ENCODE measurements at places on chromosomes 11 and 22.

DNA sequence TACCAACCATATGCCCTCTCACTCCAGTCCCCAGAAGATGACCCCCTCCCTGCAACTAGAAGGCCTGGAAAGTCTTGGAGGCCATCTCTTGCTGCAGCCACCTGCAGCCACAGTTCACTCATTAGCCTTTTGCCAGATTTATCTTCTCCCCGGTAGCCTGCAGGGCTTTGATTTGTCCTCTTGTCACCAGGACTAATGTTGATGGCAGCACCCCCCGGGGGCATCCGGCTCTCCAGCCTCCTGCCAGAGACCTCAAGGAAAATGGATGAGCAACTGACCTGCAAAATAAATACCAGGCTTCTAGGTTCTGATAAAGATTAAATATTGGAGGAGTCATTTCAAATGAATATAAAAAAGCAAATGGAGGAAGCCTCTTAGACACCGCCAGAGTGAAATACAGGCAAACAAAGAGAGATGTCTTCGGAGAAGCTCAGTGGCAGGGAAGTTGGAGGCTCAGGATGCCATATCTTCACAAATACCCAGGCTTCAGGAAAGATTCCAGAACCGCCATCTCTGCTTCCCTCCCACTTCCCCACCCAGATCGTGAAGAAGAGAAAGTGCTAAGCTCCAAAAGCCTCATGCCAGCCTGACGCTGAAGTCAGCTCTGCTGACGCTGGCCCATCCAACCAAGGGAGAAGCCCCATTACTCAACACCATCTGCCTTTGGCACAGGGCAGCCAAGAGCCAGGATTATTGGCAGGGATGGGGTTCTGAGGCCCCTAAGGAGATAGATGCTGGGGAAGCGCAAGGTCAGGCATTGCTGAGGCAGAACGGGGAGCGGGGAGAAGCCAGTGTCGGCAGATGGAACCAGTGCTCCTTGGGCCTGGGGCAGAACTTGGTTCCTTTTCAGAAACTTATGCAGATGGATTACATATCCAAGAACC, 362.7 kb downstream of the CADM1 start:
- DNase-seq, result no peak

DNA sequence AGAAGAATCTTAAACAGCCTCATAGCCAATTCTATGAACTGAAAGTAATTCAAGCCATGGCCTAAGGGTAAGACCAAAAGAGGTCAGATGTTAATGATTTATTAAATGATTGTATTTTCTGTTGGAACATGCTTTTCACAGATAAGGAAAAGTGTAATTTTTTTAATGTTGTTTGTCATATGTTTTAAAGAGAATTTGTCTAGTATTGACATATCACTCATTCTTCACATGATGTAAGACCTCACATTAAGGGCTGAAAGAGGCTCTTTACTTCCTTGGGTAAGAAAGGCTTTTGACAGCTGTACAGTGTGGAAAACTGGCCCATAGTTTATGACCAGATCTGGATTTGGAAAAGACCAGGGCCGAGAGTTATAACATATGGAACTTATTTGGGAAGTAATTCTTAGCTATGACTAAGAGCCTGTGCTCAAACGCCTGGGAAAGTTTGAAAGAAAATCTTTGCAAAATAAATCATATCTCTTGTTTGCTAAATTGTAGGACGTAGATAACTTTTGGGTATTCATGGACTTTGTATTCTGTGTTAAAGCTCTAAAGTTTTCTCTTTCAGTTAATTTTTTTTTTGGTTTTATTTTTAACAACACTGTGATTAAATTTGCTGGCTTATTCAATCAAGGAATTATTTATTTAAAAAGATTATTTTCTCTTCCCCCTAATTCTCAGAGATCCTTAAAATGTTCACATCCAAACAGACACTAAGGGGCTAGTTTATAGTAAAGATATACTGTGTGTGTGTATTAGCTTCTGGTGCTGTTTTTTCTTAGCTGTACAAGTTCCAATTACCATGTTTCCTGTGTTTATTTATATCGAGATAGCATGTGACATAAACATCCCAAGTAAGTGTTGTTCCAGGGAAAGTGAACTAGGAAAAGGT, 162.2 kb downstream of the ARHGAP42 start:
- DNase-seq, result no peak

DNA sequence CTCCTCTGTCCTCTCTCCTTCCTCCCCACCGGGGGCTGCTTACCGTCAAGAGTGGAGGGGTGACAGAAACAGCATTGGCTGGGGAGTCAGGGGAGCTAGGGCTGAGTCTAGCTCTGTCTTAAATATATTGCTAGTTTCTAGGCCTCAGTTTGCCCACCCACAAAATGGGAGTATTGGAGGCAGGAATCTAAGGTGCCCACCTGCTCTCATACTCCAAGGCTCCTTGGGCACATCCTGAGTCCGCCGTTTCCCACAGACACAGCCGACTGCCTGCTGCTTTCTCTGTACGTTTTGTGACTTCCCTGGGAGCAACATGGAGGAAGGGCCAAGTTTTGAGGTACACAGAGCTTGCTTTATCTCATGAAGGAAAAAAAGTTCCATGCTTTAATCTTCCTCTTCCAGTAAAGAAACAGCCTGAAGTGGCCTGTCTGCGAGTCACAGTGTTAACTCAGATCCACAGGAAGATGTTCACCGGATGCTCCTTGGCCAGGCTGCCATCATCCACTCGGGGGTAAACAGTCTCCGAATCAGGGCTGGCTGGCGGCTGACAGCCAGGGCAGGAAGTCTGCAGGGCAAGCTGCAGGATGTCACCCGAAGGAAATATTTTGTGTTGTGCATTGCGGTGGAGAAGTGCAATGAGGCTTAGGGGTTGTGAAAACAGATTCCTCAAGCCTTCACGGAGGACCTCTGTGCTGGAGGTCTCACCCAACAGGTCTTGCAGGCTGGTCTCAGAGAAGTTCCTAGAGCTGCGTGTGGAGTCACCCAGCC, 11.0 kb upstream of the CERK start:
- no peak for DNase-seq

- no peak for DNase-seq
These were observed 784.9 kb upstream of the LUZP2 start for GRCh38 chr11:23711981-23712380.

GRCh38 chr11:4090258-4090657, 4.3 kb upstream of the RRM1 start:
- DNase-seq, result no peak

DNA sequence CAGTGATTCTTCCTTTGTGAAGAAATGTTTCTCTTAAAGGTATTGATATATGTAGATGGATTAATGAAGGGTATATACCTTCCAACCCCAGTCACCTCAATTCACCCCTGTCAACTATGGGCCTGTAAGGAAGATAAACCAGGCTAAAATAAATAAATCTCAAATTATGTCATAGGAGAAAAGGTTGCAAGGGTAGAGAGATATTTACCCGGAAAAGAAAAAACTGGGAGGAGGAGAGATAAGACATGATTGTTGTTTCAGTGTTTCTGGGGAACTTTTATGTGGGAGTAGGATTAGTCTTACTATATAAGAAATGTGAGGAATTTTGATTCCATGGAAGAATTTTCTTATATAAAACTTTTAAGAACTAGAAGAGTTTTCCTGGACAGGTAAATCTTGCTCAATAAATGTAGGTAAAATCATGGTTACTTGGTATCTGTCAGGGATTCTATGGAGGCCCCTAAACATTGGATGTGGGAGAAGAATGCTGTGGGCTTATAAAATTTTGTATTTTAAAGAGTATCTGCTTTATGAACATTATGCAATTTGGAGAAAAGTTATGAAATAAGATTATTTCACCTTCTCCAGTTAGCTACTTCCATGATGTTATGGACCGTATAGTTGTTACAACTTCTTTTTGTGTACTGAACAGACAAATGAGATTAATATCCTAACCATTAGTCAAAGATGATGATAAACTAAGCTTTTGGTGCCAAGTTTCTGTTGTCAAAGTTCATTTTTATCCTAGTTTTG, 6.4 kb downstream of the YAP1 start:
- DNase-seq, result no peak

DNA sequence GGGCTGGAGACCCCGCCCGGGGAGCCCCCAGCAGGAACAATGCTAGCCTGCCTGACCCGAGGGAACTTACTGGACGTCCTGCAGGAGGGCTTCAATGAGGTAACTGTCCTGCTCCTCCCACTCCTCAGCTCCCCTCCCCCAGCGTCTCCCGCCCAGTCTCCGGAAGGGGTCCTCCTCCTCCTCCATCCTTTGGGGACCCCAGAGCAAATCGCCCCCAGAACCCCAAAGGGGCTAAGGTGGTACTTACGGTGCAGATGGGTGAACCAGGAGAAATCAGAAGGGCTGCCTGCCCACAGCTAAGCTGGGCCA, 272 bp downstream of the DIXDC1 start:
- DNase-seq, result no peak

GRCh38 chr11:102154806-102155205, 44.6 kb downstream of the YAP1 start:
- DNase-seq, result no peak

GRCh38 chr11:105781807-105782206, 171.9 kb downstream of the GRIA4 start:
- DNase-seq, result no peak

- DNase-seq, result no peak
These were observed 24.8 kb upstream of the ADORA2A start for GRCh38 chr22:24402460-24403192.

- DNase-seq, result no peak
These were observed 19.1 kb upstream of the NECTIN1 start for GRCh38 chr11:119747868-119748660.

DNA sequence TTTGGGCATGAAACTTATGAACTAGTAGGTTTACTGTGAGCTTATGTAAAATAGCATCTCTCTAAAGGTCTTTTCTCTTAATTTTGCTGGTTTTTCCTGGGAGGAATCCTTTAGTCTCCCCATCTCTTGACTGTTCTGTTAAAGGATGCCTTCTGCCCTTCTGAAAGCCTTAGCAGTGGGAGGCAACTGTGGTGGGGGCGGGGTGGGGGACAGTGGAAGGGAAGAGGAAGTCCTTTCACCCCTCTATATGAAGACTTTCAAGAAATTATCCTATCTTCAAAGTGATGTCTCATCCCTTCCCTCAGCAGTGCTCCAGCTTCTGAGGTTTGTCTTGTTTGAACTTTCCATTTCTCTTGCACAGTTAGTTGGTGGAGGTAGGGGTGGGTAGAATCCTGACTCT, 73.1 kb downstream of the ELP4 start:
- no peak for DNase-seq

DNA sequence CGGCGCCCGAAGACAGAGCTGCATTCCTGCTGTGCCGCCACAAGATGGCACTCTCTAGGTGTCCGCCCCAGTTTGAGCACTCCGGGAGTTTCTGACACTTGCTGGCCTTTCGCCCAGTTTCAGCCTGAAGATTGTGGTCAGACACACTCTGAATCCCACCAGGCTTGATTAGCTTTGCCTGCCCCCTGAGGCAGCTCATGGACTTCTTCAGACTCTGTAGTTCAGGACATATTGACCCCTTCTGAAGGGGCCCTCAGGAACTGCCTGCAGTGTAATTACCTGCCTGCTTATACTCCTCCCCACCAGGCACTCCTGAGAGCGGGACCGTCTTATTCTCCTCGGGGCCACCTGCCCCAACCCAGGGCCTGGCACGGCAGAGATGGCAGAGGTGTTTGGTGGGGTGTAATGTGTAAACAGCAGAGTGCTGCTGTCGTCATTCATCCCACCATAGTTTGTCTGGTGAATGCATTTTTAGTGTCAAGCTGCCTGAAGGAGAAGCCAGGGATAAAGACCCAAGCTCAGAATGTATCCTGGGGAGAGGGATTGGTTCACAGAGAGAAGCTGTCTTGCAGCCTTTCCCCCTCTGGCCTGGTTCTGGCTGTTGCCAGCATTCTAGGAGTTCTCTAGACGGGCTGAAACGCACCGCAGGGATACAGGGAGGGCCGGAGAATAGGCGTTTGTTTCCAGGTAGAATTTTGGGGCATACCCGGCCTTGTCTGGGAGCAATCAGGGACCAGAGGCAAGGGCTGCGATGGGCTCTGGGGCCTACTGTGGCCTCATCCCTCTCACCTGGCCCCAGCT, 46.4 kb downstream of the EIF3F start:
- no peak for DNase-seq

DNA sequence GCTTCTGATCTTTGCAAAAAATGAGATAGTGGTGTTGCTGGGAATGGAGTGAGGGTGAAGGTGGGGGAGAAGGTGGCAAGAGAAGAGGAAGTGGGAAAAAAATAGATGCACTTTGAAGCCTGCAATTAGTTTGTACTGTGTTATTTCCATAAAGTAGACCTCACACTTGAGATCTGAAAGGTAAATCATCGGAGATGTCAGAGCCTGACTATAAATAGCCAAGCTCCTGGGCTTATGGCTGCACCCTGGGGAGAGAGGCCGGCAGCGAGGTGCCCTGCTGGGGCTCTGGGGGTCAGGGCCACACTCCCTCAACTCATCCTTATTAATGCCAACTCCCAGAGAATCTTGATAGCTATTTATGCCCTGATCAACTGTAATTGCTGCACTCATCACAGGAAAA, 134.4 kb downstream of the NXPE2 start:
- no peak for DNase-seq

DNA sequence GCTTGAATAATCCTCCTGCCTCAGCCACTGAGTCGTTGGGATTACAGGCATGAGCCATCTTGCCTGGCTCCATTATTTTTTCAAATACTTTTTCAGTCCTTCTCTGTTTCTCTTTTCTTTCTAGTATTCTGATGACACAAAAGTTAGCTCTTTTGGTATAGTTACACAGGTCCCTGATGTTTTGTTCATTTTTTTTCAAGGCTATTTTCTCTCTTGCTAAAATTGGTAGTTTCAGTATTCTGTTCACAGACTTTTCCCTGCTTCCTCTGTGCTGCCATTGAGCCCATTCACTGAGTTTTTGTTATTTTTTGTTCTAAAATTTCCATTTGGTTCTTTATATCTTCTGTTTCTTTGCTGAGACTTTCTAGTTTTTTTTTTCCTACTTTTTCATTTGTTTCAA, 166.5 kb downstream of the UVRAG start:
- no peak for DNase-seq

DNA sequence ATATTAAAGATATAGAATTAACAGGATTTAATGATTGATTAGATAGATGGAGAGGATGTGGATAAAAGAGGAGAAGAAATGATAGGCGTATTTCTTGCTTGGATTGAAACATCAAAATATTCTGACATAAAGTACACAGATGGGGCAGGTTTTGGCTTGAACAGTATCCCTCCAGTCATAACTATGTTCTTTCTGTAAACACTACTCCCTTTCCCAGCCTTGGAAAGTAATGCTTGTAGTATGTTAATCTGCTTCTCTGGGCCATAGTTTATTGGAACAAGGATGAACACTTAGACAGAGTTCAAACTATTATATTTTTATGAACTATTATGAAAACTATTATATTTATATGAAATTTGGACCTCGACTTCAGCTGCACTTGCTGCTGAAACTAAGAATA, 419.2 kb downstream of the AASDHPPT start:
- DNase-seq, result no peak

DNA sequence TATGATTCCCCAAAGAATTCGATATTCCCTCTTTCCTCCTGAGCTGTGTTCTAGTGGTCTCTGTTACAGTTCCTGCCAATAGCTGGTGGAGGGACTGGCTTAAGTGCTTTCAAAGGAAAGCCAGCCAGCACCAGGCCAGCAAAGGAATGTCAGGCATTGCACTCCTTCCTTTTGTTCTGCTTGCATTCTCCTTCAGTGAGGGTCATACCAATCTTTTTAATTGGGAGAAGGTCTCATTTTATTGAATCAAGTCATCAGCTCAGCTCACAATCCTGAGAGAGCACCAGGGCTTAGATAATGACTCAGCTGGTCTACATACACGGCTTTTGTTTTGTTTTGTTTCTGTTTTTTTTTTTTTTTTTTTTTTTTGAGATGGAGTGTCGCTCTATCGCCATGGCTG, 222.9 kb downstream of the NAV2 start:
- no peak for DNase-seq

GRCh38 chr11:67700548-67701262, 26.3 kb upstream of the ALDH3B2 start:
- no peak for DNase-seq

GRCh38 chr11:66238786-66239413, 29.5 kb upstream of the RAB1B start:
- DNase-seq, result no peak

All from stimulated activated CD8-positive, alpha-beta memory T cell treated with anti-CD3 and anti-CD28 coated beads, Interleukin-15, amount 100 ng/mL, for 4 hours (primary cell).